ENCODE measurements at places on chromosomes 2 and 18.

- DNase-seq, result no peak
Observed at GRCh38 chr2:151217343-151217742, 44.3 kb downstream of the RBM43 start.

DNA sequence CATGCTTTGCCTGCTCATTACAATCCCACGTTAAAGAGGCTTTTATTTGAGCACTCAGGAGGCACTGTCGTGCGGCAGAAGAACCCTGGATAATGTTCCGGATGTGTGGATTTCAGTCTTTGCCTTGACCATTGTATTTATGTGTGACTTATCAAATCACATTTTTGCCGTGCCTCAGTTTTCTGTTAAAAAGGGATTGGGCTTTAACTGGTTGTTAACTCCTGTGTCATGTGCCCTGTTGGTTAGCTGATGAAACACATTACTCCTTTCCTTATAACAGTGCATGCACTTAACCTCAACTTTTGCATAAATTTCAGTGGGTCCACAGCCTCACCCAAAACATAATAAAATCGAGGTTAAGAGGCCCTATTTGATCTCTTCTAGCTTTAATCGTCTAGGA lies 52.7 kb downstream of the NAB1 start:
- no peak for DNase-seq

DNA sequence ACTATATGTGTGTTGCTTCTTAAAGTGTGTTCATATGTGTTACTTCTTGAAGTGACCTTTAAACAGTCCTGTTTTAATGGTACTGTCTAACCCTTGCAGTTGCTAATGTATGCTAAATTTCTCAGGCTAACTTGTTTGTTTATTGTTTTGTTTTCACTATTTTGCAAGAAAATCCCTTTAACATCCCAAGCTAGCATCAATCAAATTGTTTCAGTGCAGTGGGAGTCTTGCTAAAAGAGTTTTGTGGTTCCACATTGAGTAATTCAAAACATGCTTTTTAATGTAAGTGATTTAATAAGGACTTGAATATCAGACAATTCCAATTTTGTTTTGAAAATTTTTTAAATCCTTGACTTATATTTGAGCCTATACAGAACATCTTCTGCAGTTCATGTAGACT lies 3.6 kb downstream of the SH3RF3 start:
- no peak for DNase-seq

GRCh38 chr18:7735196-7735595 lies 168.1 kb downstream of the PTPRM start:
- no peak for DNase-seq

DNA sequence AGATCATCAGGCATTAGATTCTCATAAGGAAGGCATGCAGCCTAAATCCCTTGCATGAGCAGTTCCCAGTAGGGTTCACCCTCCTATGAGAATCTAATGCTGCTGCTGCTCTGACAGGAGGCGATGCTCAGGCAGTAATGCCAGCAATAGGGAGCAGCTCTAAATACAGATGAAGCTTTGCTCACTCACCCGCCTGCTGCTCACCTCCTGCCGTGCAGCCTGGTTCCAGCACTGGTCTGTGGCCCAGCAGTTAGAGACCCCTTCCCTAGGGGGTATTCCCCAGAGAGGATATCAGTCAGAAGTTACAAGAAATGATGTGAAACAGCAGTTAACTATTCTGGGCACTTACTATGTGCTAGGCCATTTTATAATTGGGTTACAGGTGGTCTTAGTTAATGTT lies 226.0 kb downstream of the KCNJ3 start:
- DNase-seq, result no peak

DNA sequence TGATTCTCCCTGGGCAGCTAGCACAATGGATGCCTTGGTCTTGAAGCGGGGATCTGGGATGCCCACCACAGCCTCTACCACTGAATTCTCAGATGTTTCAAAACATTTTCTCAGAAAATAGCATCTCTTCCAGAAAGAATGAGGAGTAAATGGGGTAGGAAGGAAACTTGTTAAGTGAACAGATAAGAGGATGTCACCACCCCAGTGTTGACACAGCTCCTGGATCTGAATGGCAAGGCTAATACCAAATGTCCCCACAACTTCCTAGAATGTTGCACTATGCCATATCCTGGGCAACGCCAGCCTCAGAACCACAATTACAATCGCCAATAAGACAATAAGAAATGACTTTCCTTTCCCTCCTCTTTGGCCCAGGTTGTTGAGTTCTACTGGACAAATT lies 177.2 kb downstream of the BCL11A start:
- DNase-seq, result no peak

DNA sequence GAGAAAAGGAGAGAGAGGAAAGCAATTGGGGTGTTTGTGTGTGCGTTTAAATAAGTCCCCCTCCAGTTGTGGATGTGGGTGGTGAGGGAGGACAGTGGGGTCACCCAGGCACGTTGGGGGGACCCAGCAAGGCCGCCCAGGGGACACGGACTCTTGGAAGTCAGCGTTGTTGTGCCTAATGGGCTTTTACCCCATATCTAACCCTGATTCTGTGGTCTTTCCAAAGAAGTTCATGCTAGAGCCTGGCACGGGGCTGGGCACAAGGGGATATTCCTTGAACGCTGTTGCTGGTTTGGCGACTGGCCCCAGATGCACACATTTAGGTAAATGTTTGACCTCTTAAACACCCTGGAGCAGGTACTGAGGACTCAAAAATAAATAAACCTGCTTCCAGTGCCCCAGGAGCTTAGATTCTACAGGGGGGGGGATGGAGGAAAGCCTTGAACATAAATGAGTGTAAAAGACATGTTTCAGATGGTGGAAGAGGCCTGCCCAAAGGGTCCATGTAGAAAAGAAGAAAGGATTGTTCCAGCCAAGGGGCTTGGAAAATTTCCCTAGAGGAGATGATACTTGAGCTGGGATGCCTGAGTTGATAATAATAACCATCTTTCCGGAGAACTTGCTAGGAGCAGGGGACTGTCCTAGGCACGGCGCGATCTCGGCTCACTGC lies 97.7 kb upstream of the SIX3 start:
- DNase-seq, result no peak

DNA sequence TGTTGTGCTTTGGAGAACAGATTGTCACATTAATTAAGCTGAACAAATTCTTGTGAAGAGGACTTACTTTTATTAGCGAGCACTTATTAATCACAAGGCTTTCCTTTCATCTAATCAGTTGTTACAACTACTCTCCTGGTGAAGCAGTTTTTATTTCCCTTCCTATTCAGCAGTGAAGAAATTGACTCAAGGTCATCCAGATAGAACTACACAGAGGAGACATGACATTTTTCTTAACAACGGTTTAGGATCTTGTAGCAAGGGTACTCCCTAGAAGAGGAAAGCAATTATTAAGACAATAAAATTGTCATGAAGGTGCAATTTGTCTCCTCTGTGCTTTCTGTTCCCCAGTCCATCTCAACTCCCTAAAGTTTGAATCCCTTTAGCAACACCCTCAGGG lies 61.3 kb downstream of the POLE4 start:
- DNase-seq, result no peak

DNA sequence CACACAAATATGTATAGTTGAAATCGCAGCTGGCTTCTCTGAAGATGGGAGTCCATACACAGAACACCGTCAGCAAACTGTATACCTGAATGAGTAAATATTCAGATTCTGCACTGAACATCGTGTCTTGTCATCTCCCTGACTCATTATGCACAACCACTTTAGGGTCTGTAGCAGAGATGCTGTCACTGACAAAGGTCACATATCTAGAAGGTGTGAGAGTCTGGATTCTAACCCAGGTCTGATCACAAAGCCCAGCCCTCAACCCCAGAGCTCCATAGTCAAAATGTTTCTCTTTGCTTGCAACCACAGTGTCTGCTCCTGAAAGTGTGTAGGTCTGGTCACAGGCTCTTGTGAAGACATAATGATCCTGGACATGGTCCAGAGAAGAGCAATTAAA lies 78.3 kb upstream of the PAX8 start:
- no peak for DNase-seq

DNA sequence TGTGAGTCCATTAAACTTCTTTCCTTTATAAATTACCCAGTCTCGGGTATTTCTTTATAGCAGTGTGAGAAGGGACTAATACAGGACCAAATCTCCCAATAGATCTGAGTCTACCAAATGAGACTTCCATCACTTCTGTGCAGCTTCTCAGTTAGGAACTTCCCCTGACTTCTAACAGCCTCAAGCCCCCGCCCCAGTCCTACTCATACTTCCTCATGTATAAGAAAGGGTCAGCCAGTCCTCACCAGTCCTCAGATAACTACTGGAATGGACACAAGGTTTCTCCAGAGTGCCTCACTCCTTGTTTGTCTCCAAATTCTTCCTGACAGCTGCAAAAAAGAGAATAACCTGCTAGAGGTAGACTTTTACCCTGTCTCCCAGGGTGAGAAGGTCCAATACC lies 19.5 kb downstream of the TTC32 start:
- no peak for DNase-seq

GRCh38 chr2:216064014-216064630 lies 17.5 kb downstream of the PECR start:
- no peak for DNase-seq

DNA sequence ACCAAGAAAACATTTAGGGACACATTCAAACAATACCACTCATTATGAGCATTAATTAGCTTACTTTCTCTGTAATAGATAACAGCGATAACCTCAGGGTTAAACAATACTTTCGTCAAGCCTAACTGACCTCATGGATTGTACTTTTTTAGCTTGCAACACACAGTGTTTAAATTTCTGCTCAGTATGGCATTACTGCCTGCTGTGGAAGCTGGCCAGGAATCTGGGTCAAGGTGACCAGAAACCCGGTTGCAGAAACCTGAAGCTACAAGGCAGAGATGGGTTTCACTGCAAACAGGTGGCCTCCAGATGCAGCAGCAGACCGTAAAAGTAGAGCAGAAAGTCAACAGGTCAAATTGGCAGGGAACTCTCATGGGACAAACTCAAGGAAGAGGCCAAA lies 123.8 kb upstream of the FHL2 start:
- no peak for DNase-seq

DNA sequence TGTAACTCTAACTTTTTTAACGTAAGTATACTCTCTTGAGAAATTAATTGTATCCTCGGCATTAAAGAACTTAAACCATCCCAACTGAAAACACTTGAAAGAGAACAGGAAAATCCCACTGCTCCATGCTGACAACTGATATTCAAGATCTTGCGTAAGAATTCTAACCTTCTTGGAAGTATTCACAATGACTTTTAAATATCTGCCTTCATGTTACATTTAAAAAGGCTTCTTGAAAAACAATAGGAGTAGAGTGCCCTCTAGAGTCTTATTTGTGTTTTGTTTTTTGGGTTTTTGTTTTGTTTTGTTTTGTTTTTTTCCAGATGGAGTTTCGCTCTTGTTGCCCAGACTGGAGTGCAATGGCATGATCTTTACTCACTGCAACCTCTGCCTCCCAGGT lies 65.4 kb upstream of the DNAJC10 start:
- no peak for DNase-seq

GRCh38 chr2:166017208-166017607 lies 63.6 kb upstream of the TTC21B start:
- DNase-seq, result no peak

DNA sequence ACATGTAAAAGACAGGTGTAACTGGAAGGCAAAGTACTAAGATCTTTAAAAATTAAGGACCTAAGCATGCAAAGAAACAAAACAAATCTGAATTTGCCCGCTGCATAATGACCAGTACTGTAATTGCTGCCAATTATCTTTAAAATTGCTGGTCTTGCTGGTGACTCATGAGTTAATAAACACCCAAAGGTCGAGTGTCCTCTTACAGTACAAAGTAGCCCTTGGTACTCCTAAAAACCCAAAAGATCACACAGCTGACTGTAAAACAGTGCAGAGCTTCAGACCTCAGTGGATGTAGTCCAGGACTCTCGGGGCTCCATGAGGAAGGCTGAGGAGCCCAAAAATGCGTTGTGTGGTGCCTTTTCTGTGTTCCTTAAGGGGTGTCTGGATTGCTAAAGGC lies 308.7 kb downstream of the CNTNAP5 start:
- no peak for DNase-seq

DNA sequence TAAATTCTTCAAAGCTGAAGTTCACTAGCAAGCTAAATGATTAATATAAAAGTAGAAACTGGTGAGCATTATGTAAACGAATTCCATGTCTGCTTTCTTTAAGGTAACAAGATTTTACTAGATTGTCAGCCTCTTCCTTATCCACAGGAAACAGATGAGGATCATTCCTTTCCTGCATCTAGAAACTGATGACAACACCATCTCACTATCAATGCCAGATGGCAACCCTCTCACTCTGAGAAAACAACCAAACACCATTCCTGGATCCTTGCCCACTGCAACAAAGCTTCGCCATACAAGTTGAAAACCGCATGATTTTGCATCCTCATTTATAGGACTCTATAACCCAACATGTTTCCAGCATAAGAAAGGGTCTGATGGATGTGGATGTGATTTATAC lies 122.9 kb downstream of the ZNF521 start:
- no peak for DNase-seq

GRCh38 chr2:98634406-98635092 lies 26.2 kb downstream of the UNC50 start:
- no peak for DNase-seq

GRCh38 chr2:156349161-156349560 lies 16.6 kb upstream of the NR4A2 start:
- no peak for DNase-seq

GRCh38 chr2:3876221-3876620 lies 172.8 kb downstream of the DCDC2C start:
- DNase-seq, result no peak

DNA sequence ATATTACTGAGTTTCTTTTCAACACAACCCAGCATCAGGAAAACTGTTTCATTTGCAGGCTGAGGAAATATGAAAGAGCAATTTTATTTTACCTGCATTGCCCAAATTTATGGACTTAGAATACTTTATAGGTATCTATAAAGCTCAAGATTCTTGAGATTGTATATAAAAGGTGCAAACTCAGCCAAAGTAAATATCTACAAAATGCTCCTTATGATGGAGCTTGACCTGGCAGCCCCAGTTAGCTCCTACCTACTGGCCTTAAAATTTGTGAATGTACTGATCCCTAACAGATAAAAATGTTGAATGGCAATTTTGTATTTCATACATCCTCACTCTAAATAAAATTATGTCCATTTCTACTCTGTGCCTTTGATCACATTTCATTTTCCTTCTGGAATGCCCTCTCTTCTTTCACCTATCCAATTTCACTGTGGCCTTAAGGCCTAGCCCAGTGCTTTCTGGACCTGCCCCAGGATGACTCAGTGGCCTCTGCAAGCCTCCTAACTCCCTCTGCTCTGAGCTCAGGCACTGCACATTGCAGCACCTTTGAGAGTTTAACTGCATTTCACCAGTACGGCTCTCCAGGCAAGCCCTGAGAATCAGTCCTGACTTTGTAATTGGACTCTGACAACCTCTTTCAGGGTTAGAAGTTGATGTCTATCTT lies 125.9 kb downstream of the ANTXR1 start:
- no peak for DNase-seq

DNA sequence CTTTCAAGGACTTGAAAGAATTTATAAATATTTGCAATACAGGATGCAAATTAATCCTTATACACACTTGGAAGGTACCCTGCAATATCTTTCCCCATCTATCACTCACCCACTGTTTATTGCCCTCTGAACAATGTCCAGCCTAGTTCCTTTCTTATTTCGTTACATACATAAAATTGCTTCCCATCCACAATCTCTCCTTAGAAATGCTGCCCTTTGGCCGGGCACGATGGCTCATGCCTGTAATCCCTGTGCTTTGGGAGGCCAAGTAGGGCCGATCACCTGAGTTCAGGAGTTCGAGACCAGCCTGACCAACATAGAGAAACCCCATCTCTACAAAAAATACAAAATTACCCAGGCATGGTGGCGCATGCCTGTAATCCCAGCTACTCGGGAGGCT lies 41.2 kb upstream of the ATP8B1 start:
- DNase-seq, result no peak

Data from stimulated activated CD4-positive, alpha-beta T cell treated with anti-CD3 and anti-CD28 coated beads, TNF-alpha, amount 100 ng/mL, for 1 hour (primary cell).